ENCODE measurements at places on chromosomes 2 and 18.
A peak's percentile ranks its signal among the peaks of the same experiment; 100 is the strongest.

- no peak for DNase-seq
Observed at GRCh38 chr2:128520791-128521190, 202.1 kb upstream of the HS6ST1 start.

GRCh38 chr2:1883476-1883875 lies 139.2 kb upstream of the PXDN start:
- DNase-seq: no peak

DNA sequence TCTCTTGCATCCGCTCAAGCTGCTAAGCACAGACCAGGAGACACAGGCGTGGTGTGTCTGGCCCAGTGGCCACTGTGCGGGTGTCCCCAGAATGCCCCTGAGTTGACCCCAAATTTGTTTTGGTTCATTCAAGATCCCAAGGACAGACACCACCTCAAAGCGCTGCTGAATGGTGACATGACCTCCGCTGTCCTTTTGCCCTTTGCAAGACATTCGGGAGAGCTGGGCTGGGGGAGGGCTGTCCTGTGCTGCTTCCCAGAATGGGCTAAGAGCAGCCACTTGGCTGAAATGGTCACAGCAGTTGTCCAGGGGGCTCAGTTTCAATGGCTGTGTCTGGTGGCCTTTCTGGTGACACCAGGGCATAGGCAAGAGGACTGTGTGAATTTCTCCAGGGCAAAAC lies 84.1 kb downstream of the SMIM21 start:
- DNase-seq: no peak

DNA sequence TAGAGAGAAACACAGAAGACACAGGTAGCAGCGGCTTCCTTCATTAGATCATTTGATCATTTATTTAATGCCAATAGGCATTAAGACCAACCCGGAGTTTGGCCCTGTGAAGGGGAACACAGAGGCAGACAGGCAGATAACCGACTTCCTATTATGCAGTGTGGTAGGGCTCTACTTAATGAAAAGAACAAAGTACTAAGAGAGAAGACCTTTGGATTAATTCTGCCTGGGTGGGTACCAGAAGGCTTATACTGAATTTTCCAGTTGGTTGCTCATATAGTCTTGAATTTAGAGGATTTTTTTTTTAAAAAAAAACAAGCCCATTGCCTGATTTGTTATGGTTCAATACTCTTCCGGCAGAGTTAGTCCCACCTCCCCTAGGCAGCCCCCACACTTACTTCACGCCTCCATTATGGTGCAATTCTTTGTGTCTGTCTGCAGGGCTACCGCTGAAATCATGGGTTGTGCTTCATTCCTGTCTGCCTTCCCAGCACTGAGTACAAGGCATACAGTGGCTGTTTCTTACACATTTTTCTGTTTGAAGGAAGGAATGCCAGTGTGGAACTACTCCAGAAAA lies 244.3 kb upstream of the APCDD1 start:
- no peak for DNase-seq

DNA sequence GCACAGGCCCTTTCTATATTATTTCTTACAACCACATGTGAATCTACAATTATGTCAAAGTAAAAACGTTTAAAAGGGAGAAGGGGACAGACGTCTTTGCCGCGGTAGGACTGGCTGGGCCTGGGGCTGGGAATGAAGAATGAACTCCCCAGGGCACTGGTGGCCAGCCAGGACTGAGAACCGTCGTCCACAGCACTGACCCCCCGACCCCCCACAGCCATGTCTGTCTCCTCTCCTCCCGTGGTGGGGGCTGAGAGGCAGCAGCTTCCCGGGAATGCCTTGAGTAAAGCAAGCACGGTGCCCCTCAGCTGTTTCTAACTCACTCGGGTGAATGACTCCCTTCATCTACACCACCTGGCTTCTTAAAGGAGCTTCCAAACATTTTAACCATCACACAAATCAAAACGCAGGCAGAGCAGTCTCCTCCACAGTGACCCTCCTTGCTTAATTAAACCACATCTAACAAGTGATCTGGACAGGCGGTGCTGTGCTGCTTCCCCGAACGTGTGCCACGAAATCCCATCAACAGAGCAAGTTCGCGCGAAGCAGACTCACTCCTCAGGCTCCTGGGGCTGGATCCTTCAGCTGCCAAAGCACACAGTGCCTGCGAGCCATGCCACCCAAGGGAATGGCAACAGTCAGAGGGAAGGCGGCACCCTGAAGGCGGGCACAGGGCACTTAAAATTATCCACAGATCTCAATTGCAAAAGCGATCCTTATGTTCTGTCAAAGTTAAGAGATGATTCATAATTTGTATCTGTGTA lies 217.7 kb downstream of the EIPR1 start:
- no peak for DNase-seq

DNA sequence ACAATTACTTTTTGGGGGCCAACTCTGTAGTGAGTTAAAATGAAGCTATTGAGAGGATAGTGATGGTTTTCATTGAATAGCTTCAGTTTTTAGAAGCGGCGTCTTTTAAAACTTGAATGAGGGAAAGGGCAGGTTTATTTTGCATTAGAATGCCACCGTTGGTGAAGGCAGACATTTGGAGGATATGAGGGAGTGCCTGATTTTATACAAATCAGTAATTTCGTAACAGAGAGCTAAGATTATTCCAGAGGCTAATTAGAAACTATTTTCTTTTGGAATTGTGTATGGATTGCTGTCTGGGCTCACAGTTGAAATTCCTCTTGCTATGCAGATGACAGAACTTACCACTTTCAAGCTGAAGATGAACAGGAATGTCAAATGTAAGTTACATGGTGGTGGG lies 67.6 kb downstream of the ITGB1BP1 start:
- DNase-seq: no peak

DNA sequence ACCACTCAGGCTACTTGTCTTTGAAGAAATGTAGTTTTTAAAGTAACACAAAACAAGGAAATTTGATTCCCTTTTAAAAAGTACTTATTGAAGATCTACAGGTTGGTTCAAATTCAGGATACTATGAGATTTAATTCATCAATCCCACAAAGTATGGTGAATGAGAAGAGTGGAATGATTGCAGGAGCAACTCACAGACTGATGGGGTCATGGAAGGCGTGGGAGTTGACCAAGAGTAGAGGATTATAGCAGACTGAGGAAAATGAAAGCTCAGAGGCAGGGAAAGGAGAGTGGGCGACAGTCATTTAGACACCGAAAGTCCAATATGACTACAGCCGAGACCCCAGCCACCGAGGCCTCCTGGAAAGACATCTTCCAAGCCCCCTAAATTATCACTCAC lies 12.5 kb upstream of the DAPL1 start:
- no peak for DNase-seq

GRCh38 chr18:36798738-36799473 lies 29.9 kb downstream of the TPGS2 start:
- no peak for DNase-seq

- DNase-seq: peak; percentile 42
Observed at GRCh38 chr2:95159690-95160449, at the start of gene ZNF514. Gene ZNF514 (minus strand): TSS chr2:95159848. CDS start chr2:95153253, 6,595 bp downstream.

DNA sequence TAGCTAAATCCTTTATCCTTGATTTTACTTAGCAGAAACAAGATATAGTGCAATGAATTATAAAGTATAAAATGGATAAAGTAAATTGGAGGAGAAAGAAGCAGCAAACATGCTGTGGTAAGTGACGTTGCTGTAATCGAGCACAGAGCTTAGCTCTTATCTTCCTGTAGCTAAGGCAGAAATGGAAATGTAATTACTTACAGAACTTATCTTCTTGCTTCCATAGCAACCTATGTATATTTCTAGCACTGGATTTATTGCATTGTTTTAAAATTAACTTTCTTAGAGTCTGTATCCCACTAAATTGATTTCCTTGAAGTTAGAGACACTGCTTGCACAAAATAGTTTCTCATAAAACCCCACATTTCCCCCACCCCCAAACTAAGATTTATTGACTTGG lies 130.6 kb upstream of the MC4R start:
- no peak for DNase-seq

DNA sequence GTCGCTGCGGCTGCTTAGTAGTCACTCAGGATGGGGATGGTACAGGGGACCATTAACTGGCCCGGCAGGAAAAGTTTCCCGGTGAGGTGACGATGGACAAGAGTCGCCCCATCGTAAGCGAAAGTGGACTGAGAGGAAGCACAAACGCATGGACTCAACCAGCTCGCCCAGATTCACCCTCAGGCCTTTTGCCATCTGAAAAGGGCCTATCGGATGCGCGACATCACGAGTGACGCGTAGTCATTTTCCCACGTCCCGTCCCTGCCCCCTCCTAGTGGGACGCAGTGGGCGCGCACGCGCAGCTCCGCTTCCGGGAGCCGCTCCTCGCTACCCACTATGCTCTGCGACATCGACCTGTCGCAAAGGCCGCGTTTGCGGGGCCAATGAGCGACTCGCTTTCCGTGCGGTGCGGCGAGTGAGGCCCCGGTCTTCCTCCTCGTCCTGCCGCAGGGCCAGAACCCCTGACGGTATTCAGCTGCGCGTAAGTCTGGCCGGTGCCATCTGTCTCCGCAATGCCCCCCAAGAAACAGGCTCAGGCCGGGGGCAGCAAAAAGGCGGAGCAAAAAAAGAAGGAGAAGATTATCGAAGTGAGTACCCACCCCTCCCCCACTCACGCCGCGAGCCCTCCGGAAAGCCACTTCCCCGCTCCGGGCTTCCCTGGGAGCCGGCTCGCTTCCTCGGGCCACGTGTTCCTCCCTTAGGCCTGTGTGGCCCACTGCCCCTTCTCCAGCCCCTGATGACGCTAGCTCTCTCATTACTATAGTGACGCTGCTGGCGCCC lies at the start of gene ZC3H15:
Gene ZC3H15 (plus strand): TSS at position 390 of the 780 bp plus-strand sequence. CDS start 123 bp downstream, at position 513.
- peak; percentile 93 for DNase-seq

- DNase-seq: no peak
Observed at GRCh38 chr2:150168595-150169236, 318.8 kb downstream of the RND3 start.

DNA sequence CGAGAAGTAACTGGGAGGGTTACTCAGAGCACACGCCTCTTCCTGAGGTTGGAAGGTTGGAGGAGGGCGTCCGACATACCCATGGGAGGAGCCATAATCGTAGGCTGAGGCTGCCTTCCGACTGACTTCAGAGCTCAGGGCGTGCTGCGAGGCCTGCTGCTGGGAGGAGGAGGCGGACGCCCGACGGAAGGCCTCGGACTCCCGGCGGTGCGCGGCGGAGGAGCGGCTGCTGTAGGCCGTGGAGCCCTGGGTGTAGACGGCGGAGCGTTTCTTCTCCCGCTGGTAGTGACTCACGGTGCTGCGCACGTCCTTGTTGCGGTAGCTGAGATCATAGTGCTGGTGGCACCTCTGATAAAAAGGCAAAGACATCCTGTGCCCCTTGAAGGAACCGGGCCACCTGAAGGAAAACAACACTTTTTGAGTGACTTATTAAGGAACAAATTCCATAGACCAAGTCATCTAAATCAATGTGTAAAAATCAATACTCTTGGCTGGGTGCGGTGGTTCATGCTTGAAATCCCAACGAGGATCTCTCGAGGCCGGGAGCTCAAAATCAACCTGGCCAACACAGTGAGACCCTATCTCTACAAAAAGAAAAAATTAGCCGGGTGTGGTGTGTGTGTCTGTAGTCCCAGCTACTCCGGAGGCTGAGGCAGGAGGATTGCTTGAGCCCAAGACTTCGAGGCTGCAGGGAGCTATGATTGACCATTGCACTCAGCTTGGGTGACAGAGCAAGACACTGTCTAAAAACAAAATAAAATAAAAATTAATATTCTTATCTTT lies 4.7 kb downstream of the MYOM1 start:
- no peak for DNase-seq

DNA sequence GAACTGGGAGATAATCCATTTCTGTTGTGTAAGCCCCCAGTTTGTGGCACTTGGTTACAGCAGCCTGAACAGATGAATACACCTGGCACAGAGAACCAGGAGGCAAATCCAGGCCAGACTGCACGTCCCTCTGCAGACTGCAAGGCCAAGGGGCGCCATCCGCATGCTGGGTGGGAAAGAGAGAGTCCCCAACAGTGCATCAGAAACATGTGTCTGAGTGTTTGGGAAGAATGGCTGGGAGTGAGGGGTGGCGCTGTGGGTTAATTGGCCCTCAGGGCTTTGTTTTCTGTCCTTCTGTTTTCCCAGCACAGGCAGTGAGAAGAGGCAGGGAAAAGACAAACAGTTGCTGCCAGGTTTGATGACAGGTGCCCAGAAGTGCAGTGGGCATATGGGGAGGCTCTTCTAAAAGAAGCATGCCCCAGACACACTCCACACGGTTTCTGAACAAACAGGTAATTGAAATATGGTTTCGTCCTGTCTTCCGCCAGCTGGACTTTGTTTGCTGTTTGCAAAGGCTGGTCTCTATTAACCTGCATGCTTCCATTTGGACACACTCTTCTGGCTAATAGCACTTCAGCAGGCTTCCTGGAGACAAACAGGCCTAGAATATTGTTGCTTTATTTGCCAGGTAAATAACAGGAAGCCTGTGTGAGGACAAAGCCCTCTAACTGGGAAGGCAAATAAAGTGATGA lies 43.4 kb upstream of the SEC11C start:
- no peak for DNase-seq

GRCh38 chr18:13266218-13267100 lies 47.9 kb downstream of the LDLRAD4 start:
- DNase-seq: no peak

DNA sequence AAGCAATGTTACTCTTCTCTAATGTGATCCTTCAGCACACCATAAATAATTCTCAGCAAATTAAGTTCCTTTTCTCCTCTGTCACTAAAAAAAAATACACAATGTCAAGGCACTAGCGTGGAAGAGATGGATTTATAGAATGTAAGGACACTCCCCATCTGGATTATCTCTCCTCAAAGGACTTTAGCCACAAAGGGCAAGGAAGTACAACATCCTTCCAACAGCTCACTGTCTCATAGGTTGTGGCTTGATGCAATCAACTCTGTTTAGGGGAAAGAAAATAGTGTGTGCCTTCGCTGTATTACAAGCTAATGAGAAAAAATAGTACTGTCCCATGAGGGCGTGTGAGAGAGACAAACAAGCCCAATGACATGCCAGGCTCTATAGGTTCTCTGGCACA lies 129.1 kb upstream of the DNMT3A start:
- DNase-seq: no peak

DNA sequence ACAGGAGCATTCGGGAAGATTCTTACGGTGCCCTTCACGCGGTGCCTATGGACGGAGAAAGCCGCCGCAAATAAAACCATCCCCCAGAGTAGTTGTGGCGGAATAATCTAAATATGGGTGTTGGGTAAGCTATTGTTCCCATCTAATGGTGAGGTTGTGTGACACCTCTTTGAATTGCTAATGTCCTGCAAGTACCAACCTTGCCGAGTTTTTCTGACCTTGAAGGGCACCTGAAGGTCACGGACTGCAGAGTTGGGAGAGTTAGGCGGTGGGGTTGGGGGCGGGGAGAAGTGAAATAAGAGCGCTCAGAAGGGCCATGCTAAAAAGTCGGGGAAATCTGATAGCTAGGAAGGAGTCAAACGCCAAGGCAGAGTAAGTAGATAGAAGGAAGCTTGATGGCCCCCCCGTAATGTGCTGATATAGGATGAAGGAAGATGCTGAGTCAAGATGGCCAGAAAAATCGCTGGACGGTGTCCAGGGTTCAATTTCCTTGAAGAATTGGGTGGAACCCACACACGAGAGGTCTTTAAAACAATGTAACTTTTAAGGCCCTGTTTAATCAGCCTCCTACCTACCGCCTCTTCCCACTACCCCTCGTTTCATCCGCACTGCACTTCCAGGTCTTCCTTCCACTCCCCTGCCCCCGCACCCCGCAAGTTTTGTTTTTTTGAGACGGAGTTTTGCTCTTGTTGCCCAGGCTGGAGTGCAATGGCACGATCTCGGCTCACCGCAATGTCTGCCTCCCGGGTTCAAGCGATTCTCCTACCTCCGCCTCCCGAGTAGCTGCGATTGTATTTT lies 600 bp downstream of the KATNAL2 start:
- DNase-seq: no peak
